Naive thymus-derived CD8-positive, alpha-beta T cell (primary cell): ENCODE measurements at places on chromosomes 3 and 15.

DNA sequence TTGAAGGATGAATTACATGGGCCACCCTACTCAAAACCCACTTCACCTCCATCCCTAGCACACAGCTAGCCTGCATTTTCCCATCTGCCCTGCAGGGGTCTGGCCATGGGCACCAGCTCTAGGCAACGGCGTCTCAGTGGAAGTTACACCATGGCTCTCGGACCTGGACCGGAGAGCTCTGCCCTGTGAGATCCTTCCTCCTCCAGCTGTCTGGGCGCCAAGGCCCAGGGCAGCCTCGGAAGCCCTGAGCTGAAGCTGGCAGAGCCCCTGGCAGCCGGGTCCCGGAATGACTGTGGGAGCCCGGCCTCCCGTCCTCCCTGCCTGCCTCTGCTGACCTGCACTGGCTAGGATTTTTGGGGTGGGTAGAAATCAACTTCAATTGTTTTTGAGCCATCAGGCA lies 98.9 kb downstream of the CHSY1 start:
- H3K4me1 ChIP-seq = peaks cover 21% of the 10 kb centered on the region
- no peak for DNase-seq
- no peaks in the 10 kb centered on the region for H3K36me3 ChIP-seq
- H3K27me3 ChIP-seq = no peaks in the 10 kb centered on the region
- no peak overlapping the region for H3K4me3 ChIP-seq

DNA sequence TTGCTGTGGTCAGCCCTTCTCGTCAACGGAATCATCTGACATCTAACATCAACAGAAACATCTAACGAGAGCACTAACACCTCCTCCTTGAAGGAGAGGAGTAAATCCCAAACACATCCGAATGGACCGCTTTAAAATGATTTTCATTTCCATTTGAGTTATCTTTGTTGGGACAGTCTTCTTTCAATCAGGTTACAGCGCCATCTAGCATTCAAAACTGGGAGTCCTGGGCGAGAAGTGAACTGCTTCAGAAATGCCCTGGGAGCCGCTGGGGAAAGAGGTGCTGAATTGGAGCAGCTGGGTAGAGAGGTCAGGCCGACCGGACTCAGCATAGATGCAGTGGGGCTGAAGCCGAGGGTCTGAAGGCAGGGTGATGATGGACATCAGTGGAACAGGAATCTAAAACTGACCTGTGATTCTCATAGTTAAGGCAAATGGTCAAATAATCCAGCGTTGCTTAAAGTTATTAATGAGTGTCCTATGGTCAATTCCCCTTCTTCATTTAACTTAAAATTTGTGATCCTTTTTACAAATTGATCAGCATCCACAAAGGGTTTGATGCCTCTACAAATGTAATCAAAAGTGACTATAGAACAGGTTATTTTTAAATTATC lies 170.0 kb upstream of the NDN start:
- H3K27ac ChIP-seq = no peak overlapping the region
- no peak for DNase-seq
- H3K27me3 ChIP-seq = peaks cover 47% of the 10 kb centered on the region
- no peaks in the 10 kb centered on the region for H3K36me3 ChIP-seq

DNA sequence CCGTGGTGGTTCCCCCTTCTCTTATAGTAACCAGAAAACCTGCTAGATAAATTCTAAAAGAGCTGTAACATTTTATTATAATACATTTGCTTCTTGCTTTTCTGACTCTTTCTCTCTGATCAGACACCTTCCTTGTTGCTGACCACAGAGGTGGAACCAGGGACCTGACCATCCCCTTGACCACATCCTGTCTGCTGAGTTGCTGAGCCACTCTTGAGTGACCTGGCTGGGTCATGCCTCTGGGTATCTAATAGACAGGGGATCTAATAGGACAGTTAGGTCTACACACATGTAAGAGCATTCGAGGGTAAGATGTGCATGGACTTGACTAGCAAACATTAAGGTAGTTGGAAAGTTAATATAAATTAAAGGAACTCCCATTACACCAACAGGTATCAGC lies 22.8 kb upstream of the TRIM59 start:
- no peak overlapping the region for H3K27ac ChIP-seq
- H3K36me3 ChIP-seq = peaks cover 10% of the 10 kb centered on the region
- no peak for DNase-seq

GRCh38 chr3:13581485-13582365 lies 32.8 kb downstream of the FBLN2 start:
- H3K27me3 ChIP-seq = no peaks in the 10 kb centered on the region
- peak overlapping the region; percentile 35 for H3K27ac ChIP-seq
- H3K4me1 ChIP-seq = peaks cover 26% of the 10 kb centered on the region
- H3K36me3 ChIP-seq = no peaks in the 10 kb centered on the region
- H3K4me3 ChIP-seq = no peak overlapping the region

DNA sequence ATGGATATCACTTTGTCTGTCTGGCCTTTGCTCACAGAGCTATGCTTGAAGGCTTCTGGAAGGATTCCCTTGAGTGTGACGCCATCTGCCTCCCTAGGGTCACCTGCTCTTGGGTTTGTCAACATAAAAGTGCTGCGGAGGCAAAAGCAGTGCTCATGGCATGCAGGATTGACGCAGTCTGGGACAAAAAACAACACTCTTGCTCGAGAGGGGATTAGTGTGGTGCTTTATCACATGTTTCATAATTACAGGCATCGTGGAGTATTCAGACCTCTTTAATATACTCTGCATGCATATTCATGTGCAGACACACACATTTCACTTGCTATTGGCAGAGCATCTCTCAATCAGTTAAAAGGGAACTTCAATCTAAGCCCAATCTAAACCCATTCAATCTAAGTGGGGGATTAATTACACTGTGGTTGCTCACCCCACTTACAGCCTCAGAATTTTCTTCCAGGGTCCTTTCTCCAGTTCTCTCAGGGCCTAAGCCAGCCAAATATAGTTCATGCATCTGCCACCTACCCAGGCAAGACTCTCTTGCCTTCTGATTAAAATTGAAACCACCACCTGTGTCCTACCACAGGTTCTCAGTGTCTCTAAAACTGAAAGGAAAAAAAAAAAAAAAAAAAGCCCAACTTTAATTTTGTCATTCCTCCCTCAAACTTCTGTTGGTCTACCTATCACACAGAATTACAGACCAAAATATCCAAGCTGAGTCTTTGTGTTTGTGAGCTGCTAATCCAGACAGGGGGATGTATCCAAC lies 75.6 kb downstream of the BFSP2 start:
- no peak overlapping the region for H3K27ac ChIP-seq
- peaks cover 52% of the 10 kb centered on the region for H3K4me1 ChIP-seq
- H3K27me3 ChIP-seq = no peaks in the 10 kb centered on the region
- no peaks in the 10 kb centered on the region for H3K36me3 ChIP-seq
- no peak overlapping the region for H3K4me3 ChIP-seq

DNA sequence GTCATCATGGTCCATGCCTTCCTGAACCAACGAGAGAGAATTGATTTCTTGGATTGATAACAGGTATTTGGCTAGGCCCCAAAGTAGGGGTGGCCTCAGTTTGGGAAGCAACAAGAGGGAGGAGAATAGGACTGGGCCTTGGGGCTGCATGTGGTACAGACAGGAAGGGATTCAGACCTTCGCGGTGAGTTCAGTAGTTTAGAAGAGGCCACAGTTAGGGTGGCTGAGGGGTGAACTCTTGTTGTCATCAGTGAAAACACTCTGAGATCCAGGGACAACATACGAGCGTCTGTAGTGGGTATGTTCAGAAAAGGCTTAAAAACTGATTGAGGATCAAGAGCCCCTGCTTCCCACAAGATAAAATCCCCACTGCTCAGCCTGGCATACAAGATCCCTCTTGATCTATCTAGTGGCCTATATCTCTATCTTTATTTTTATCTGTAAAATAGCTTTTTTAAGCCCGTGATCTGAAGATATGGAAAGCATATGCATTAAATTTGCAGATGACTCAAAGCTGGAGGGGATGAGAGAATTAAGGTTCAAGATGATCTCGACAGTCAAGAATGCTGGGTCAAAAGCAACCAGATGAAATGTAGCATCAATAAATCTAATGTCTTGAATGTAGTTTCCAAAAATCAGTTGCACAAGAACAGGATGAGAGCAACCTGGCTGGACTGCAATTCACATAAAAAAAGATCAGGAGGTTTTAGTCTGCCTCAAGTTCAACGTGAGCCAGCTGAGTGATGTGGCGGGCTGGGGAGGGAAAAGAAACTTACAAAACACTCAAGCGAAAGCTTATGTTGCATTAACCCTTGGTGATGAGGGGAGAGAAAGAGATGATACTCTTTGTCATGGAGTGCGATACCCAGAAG lies 221.1 kb upstream of the TLE3 start:
- peak overlapping the region; percentile 47 for H3K27ac ChIP-seq
- H3K4me3 ChIP-seq = no peak overlapping the region
- DNase-seq = no peak

GRCh38 chr3:80734920-80735319 lies 967.1 kb upstream of the ROBO1 start:
- no peak overlapping the region for H3K4me3 ChIP-seq

DNA sequence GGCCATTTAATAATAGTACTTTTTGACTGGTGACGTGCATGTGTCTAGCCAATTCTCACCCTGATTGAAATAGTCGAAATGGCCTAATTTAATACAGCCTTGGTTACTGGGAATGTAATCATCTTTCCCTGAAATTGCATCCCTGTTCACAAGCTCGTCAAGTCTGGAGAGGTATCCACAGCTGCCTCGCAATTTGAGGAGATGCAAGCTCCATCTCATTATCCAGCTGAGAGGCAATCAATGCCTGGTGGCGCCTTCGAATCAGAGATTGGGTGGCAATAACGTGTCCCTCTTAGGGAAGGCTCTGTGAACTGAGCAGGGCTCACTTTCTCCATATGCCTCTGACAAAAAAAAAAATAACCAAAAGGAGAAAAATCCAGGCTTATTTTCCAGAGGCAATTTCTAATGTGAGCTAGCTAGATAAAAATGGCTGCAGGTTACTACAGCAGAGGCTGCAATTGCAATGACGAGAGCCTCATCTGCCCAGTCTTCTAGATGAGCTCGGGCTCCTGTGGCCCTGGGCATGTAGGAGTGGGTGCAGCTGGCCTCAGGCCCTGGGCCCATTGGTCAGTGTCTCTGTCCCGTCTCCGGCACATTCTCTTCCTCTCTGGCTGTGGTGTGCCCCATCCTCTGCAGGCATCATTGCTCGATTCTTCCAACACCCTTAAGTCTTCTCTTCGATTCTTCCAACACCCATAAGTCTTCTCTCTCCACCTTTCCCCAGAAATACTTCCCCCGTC lies 487.5 kb downstream of the GABRG3 start:
- no peak for DNase-seq
- no peaks in the 10 kb centered on the region for H3K36me3 ChIP-seq
- peaks cover 3% of the 10 kb centered on the region for H3K27me3 ChIP-seq
- H3K4me1 ChIP-seq = no peaks in the 10 kb centered on the region
- H3K27ac ChIP-seq = no peak overlapping the region

GRCh38 chr15:74615508-74616365 lies at the start of gene CLK3:
CLK3 (plus strand) TSS chr15:74615836; CDS start chr15:74619197, 3,361 bp downstream.
- no peaks in the 10 kb centered on the region for H3K36me3 ChIP-seq
- peak within 1 kb of the TSS; percentile 92 for H3K4me3 ChIP-seq
- H3K4me1 ChIP-seq = peaks cover 46% of the 10 kb centered on the region
- DNase-seq = peak; percentile 94
- no peaks in the 10 kb centered on the region for H3K27me3 ChIP-seq

GRCh38 chr3:112813723-112814171 lies 32.9 kb downstream of the CD200R1L start:
- peaks cover 19% of the 10 kb centered on the region for H3K4me1 ChIP-seq
- no peak overlapping the region for H3K27ac ChIP-seq
- no peak for DNase-seq
- no peak overlapping the region for H3K4me3 ChIP-seq

DNA sequence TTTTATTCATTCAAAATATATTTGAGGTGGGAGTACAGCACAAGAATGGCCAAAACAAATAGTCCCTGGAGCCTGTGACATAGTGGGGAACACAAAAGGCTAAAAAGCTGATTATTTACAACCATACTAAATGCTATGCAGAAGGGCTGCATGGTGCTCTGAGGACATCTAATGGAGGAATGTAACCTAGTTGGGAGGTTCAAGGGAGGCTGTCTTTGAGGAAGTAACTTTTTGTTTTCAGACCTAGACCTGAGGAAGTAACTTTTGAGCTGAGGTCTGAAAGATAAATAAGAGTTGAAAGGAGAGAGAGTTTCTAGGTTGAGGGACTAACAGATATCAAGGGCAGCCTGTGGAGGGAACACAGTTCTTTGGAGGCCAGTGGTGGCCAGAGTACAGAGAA lies 34.8 kb upstream of the RASA2 start:
- H3K4me3 ChIP-seq = no peak overlapping the region
- no peak overlapping the region for H3K27ac ChIP-seq
- peaks cover 9% of the 10 kb centered on the region for H3K4me1 ChIP-seq
- peaks cover 3% of the 10 kb centered on the region for H3K36me3 ChIP-seq
- DNase-seq = peak; percentile 33

GRCh38 chr3:123285931-123286307 lies 84.2 kb downstream of the SEC22A start:
- H3K27ac ChIP-seq = no peak overlapping the region
- DNase-seq = no peak
- H3K36me3 ChIP-seq = no peaks in the 10 kb centered on the region
- H3K27me3 ChIP-seq = no peaks in the 10 kb centered on the region

DNA sequence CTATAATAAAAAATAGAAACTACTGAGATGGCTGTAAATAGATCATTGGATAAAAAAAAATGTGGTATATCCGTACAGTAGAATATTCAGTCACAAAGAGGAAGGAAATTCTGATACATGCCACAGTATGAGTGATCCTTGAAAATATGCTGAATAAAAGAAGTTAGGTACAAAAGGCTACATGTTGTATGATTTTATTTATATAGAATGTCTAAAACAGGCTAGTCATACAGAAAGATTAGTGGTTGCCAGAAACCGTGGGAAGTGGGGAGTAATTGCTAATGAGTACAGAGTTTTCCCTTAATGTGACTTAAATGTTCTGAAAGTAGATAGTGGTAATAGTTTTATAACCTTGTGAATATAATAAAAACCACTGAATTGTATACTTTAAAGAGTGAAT lies 24.9 kb upstream of the FAH start:
- peaks cover 1% of the 10 kb centered on the region for H3K4me1 ChIP-seq
- no peak for DNase-seq
- no peak overlapping the region for H3K4me3 ChIP-seq
- no peaks in the 10 kb centered on the region for H3K27me3 ChIP-seq

- peak overlapping the region; percentile 60 for H3K27ac ChIP-seq
- H3K4me3 ChIP-seq = no peak overlapping the region
These were observed 29.5 kb downstream of the ADPGK start for GRCh38 chr15:72754096-72754495.

GRCh38 chr3:111210866-111211564 lies 139.4 kb downstream of the NECTIN3 start:
- no peaks in the 10 kb centered on the region for H3K4me1 ChIP-seq
- H3K27ac ChIP-seq = no peak overlapping the region
- H3K36me3 ChIP-seq = no peaks in the 10 kb centered on the region
- H3K4me3 ChIP-seq = no peak overlapping the region
- no peaks in the 10 kb centered on the region for H3K27me3 ChIP-seq

DNA sequence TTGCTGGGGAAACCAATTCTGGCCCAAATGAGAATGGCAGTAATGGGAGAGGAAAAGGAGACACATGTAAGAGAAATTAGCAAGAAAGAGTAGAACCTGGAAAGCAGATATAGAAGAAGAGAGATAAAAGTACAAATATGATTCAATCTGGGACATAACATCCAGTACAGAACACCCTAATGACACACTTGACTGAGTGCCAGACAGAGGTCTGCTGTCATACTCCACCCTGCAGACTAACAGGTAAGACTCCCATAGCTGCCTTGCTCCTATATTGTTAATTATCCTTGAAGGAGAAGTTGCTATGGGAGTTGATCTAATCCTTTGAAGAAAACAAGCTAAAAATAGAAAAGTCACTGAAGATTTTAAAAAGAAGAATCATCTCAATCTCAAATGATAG lies 21.1 kb downstream of the CCPG1 start:
- H3K27ac ChIP-seq = no peak overlapping the region
- H3K4me3 ChIP-seq = no peak overlapping the region
- peaks cover 16% of the 10 kb centered on the region for H3K36me3 ChIP-seq
- no peak for DNase-seq
- H3K4me1 ChIP-seq = peaks cover 7% of the 10 kb centered on the region
